ENCODE measurements at places on chromosomes 12 and 14.

DNA sequence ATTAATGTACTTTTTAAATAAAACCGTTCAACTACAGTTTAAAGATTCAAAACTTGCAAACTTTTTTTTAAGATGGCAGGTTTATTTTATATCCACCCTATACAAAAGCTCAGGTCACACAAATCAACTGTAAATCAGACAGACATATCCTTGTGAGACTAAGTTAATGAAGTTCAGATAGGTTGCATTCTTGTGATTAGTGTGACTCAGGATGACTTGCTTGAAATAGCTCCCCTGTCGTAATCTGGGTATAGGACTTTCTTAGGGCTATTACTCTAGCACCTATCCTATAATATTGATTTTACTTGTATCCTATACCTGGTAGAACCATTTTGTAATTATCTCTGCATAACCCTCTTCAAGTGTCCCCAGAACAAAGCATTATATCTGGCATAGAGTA, 9.5 kb upstream of the PRKD1 start:
- no peak overlapping the region for H3K4me3 ChIP-seq
- no peak for DNase-seq
- H3K36me3 ChIP-seq: no peaks in the 10 kb centered on the region
- H3K27me3 ChIP-seq: no peaks in the 10 kb centered on the region
- no peak overlapping the region for H3K27ac ChIP-seq
- H3K4me1 ChIP-seq: no peaks in the 10 kb centered on the region

DNA sequence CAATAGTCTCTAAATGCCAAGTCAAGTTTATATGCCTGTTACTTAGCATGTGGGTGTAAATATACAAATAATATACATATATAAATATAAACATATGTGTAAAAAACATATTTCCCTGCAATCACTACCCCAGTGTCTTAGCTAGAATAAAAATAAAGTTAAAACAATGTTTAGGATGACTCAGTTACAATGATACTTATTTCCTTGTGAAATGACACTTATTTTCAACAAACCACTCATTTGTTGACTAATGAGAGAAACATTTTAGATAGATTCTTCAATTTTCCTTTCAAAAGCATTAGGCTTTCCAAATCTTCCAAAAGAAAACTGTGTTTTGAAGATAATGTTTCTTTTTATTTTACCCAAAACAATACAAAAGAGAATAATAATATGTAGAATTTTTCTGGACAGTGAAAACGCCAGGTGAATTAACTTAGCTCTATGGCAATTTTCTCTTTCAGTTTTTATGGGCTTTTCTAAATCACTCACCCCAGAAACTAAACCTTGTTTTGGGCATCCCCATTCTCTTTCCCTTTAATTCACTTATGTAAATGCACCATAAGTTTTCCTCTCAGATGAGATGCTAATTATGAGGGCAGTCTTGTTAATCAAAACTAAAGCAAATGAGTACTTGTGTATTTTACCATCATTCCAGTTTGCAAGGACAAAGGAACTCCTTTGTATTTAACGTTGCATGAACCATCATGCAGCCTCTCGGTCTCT, 465.9 kb downstream of the BCAT1 start:
- no peak overlapping the region for H3K4me3 ChIP-seq
- no peaks in the 10 kb centered on the region for H3K36me3 ChIP-seq
- no peaks in the 10 kb centered on the region for H3K27me3 ChIP-seq
- no peaks in the 10 kb centered on the region for H3K4me1 ChIP-seq

GRCh38 chr14:66610154-66610563, 102.2 kb downstream of the GPHN start:
- H3K36me3 ChIP-seq: no peaks in the 10 kb centered on the region
- H3K27ac ChIP-seq: no peak overlapping the region
- DNase-seq: no peak
- H3K27me3 ChIP-seq: no peaks in the 10 kb centered on the region

DNA sequence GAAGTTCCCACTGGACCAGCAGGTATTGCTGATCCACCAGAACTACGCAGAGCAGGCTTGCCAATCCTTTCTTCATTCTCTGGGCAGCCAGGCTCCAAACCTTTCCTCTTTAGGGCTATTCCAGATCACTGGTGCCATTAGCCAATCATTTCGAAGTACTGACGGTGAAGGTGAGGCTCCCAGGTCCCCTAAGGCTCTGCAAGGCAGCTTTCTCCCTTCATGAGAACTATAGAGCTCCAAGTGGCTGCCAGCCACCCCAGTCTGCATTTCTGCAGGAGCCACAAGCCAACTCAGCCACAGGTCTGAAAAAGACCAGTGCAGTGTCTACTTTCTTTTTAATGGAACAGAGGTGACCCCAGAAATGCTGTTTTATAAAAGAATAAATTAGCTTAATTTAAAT, 48.7 kb downstream of the RAB35 start:
- no peaks in the 10 kb centered on the region for H3K36me3 ChIP-seq
- no peak overlapping the region for H3K27ac ChIP-seq
- H3K4me3 ChIP-seq: no peak overlapping the region
- H3K27me3 ChIP-seq: no peaks in the 10 kb centered on the region

- no peak overlapping the region for H3K4me3 ChIP-seq
- no peaks in the 10 kb centered on the region for H3K4me1 ChIP-seq
- no peak for DNase-seq
- no peaks in the 10 kb centered on the region for H3K27me3 ChIP-seq
- no peak overlapping the region for H3K27ac ChIP-seq
- peaks cover 69% of the 10 kb centered on the region for H3K36me3 ChIP-seq
Measured at GRCh38 chr12:120504587-120504986, 8.7 kb downstream of the DYNLL1 start.

DNA sequence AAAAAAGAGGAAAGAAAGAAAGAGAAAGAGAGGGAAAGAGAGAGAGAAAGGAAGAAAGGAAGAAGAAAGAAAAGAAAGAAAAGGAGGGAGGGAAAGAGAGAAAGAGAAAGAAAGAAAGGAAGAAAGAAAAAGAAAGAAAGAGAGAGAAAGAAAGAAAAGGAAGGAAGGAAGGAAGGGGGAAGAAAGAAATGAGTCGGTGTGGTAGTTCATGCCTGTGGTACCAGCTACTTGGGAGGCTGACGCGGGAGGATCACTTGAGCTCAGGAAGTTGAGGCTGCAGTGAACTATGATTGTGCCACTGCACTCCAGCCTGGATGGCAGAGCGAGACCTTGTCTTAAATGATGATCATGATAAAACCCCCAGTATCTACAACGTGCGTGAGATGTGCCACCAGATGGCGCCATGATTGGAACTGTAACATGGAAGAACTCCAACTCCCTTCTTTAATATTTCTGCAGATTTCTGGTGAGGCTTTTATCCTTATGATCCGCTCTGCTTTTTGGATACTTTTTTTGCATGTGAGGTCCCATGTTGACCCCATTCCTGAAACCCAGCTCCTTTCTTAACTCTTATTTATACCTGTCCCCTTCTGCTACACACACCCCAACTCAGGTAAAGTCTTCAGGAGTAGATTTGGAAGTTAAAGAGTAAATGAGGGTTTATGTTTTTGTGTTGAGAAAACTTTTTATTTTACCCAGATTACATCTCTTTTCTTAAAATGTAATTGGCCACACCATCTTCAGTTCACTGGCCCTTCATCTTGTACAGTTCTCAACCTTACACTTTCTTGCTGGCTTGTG, 25.6 kb downstream of the RNASE10 start:
- H3K4me3 ChIP-seq: no peak overlapping the region
- H3K4me1 ChIP-seq: peaks cover 9% of the 10 kb centered on the region
- DNase-seq: peak; percentile 62
- H3K27me3 ChIP-seq: no peaks in the 10 kb centered on the region
- no peaks in the 10 kb centered on the region for H3K36me3 ChIP-seq
- no peak overlapping the region for H3K27ac ChIP-seq

GRCh38 chr12:4143896-4144295, 129.7 kb upstream of the CCND2 start:
- H3K27me3 ChIP-seq: no peaks in the 10 kb centered on the region
- H3K4me1 ChIP-seq: peaks cover 48% of the 10 kb centered on the region
- H3K36me3 ChIP-seq: no peaks in the 10 kb centered on the region
- H3K4me3 ChIP-seq: no peak overlapping the region
- no peak overlapping the region for H3K27ac ChIP-seq
- no peak for DNase-seq

DNA sequence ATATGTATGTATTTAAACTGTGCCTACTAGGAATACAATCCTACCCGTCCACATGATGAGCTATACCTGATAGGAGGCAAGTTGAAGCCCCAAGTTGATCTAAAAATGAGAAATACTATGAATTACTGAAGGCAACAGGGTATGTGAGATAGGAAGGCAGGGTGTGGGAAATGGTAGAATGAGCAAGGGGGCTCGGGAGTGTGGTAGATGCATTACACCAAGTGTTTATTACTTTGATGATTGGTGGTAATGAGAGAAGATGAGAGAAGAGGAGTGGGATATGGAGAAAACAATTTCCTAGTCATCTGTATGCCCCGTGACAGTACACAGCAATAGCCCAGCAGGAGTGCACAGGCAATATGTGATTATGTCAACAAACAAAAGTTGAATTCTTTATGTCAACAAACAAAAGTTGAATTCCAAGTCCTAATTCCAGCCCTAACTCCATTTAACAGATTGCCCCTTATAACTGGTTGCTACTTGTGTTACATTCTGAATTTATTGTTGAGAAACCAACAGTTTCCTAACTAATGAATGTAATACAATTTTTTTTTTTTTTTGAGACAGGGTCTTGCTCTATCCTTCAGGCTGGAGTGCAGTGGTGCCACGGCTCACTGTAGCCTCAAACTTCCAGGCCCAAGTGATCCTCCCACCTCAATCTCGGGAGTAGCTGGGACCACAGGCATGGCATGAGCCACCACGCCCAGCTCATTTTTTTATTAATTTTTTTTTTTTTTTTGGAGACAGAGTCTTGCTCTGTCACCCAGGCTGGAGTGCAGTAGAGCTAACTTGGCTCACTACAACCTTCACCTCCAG, 2.5 kb downstream of the LPCAT3 start:
- H3K36me3 ChIP-seq: peaks cover 27% of the 10 kb centered on the region
- no peak overlapping the region for H3K4me3 ChIP-seq

GRCh38 chr14:102516531-102517391, 7.2 kb upstream of the ANKRD9 start:
- H3K27me3 ChIP-seq: no peaks in the 10 kb centered on the region
- H3K4me1 ChIP-seq: peaks cover 15% of the 10 kb centered on the region
- no peak overlapping the region for H3K27ac ChIP-seq
- peak overlapping the region; percentile 77 for H3K4me3 ChIP-seq
- H3K36me3 ChIP-seq: no peaks in the 10 kb centered on the region

DNA sequence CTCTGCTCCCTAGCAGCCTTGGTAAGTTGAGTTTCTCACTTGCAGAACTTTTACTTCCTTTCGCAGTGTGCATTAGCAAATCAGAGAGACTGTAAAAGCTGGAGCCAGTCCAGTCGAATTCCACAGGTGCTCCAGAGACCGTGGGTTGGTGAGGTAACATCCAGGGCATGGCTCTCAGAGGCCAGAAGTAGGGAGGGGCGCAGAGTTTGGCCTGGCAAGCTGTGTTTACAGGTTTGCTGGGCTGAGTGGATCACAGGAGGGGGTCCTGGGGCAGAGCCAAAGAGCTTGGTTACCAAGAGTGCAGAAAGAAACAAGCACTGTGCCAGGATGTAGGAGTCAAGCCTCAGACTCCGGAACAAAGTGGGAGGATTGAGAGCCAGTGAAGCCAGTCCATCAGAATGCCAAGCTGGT, 10.2 kb upstream of the BHLHE41 start:
- H3K4me1 ChIP-seq: peaks cover 13% of the 10 kb centered on the region
- no peaks in the 10 kb centered on the region for H3K36me3 ChIP-seq
- no peak overlapping the region for H3K4me3 ChIP-seq

GRCh38 chr12:45296046-45296586, 80.2 kb downstream of the ANO6 start:
- H3K4me3 ChIP-seq: no peak overlapping the region
- H3K27me3 ChIP-seq: no peaks in the 10 kb centered on the region
- no peak for DNase-seq
- H3K4me1 ChIP-seq: no peaks in the 10 kb centered on the region

DNA sequence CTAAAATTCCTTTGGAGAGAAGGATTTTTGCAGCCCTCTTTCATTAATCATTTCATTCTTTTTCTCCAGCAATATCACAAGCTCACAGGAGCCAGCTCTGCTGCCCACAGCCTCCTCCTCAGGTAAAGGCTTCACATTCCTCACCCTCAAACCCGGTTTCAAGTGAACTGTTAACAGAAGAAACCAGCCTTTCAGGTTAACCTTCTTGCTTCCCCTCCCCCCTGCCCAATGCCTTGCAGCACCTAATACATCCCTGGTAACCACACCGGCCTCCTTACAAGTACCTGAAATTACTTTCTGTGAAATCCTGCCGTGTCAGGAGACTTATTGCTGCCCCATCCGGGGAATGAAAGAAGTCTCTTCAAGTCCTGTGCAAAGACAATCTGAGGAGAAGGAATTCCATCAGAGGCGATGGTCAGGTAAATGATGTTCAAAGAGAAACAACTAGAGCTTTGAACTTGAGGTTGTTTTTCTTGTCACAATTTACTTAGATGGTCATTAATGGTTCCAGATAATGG, 111.2 kb downstream of the MYRFL start:
- H3K27ac ChIP-seq: no peak overlapping the region
- H3K4me3 ChIP-seq: no peak overlapping the region
- H3K27me3 ChIP-seq: no peaks in the 10 kb centered on the region

DNA sequence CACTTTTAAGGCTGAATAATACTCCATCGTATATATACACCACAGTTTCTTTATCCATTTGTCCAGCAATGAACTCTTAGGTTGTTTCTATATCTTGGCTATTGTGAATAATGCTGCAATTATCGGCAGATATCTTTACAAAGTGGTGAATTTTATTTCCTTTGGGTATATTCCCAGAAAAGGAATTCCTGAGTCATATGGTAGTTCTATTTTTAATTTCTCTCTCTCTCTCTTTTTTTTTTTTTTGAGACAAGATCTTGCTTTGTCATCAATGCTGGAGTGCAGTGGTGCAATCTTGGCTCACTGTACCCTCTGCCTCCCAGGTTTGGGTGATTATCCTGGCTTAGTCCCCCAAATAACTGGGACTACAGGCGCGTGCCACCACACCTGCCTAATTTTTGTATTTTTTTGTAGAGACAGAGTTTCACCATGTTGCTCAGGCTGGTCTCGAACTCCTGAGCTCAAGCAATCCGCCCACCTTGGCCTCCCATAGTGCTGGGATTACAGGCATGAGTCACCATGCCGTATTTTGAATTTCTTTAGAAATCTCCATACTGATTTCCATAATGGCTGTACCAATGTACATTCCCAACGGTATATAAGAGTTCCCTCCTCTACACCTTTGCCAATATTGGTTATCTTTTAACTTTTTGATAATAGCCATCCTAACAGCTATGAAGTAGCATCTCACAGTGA, 98.4 kb downstream of the EFCAB11 start:
- H3K27me3 ChIP-seq: no peaks in the 10 kb centered on the region
- H3K36me3 ChIP-seq: no peaks in the 10 kb centered on the region

GRCh38 chr12:68853396-68854077, 45.6 kb downstream of the MDM2 start:
- H3K4me1 ChIP-seq: no peaks in the 10 kb centered on the region
- no peak overlapping the region for H3K4me3 ChIP-seq
- H3K27me3 ChIP-seq: no peaks in the 10 kb centered on the region
- DNase-seq: no peak
- peaks cover 35% of the 10 kb centered on the region for H3K36me3 ChIP-seq

DNA sequence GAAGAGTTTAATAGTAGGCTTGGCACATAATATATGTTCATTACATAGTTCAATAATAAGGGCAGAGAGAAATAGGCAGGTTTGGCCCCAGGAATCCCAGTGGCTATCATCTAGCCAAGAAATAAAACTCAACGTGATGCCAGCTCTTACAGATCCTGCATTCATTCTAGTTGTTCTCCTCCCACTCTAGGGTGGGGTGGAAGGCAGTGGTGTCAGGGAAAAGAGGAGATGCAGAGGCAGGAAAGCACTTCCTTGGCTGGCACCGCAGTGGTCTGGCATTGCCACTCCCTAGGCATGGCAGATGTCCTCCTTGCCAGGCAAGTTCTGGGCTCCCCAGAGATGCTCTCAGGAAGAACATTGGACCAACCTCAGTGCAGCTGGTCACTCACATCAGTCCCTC, 383.6 kb downstream of the GRIN2B start:
- no peak overlapping the region for H3K27ac ChIP-seq
- DNase-seq: no peak
- H3K4me1 ChIP-seq: no peaks in the 10 kb centered on the region
- no peaks in the 10 kb centered on the region for H3K36me3 ChIP-seq
- no peak overlapping the region for H3K4me3 ChIP-seq
- H3K27me3 ChIP-seq: no peaks in the 10 kb centered on the region

Data from CD14-positive monocyte (primary cell).